ENCODE measurements at places on chromosomes 2 and 18.

DNA sequence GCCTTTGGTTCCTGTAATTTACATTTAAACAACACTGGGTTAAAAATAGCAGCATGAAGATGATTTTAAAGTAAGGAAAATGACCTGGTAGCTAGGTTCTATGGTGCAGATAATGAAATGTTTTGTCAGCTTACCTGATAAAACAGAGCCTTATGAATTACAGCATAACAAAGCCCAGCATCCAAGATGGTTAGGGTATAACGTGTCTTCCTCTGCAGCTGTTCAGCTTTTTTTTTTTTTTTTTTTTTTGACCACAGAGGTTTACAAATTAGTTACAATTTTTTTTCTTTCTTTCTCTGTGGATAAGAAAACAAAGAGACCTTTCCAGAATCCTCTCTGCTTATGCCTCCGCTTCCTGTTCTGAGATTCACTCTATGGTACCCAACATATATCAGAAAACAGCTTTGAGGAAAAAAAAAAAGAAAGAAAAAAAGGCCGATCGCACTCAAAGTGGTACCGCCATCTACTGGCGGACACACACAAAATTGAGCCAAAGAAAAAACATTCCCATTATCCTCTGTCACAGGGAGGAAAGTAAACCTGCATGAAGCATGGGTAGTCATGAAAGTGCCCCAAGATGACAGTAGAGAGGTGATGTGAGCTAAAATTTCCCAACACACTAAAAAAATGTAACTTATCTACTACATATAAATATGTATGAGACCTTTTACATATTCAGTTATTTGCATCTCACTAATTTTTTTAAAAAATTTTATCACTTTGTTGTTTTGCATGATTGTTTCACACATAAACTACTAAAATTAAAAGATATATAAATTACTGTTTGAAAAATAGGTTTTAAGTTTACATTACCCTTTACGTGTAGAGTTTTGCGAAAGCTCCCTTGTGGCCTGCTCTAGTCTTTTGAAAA, at the start of gene SCN3A:
SCN3A (minus strand) TSS at position 362 of the 871 bp plus-strand sequence. CDS start 27,656 bp downstream, outside the sequence.
- no peak for DNase-seq

DNA sequence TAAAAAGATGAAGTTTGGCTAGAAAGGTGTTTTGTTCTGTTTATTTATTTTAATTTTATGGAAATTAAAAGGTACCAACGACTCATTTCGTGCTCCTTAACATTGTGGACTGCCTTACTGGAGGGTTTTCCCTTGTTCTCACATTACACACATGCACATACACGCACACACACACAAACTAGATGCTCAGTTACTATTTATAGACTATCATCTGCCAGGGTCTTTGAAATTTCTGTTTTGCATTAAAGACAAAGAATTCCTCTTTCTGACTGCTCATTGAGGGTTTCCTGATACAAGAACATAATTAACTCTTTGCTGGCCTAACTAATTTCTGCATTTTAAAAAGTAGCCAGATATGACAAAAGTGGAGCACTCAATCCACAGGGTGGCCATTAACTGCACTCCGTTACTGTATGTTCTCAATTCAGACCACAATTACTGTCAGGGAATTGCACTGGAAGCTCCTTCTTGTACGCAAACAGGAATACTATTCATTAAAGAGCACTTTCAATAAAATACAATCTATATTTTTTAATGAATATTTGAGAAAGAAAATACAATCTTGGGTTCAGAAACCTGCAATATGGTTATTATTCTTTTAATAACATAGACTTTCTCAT, 366.9 kb upstream of the GALNT5 start:
- no peak for DNase-seq

DNA sequence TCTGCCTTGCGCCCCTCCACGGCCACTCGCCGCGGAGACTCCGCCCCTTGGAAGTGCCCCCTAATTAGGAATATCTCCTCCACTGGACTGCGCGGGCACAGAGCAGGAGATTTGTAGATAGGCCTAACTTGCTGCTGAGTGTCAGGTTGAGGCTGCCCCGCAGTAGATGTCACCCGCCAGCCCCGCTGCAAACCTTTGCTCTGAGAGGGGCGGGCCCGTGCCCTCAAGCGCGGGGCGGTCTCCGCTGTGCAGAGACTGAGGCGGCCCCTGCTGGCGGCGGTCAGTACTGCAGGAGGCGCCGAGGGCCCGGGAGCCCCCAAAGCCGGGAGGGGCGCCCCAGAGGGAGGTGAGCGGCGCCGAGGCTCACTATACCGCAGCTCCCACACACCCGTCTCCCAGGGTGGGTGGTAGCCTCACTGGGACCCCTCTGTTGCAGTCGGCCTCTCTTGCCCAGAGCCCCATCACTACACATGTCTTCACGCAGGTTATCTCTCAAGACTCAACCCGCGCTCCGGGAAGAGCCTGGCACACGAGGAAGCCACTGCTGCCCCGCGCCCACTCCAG, 2.9 kb upstream of the NEURL3 start:
- DNase-seq = peak; percentile 70

DNA sequence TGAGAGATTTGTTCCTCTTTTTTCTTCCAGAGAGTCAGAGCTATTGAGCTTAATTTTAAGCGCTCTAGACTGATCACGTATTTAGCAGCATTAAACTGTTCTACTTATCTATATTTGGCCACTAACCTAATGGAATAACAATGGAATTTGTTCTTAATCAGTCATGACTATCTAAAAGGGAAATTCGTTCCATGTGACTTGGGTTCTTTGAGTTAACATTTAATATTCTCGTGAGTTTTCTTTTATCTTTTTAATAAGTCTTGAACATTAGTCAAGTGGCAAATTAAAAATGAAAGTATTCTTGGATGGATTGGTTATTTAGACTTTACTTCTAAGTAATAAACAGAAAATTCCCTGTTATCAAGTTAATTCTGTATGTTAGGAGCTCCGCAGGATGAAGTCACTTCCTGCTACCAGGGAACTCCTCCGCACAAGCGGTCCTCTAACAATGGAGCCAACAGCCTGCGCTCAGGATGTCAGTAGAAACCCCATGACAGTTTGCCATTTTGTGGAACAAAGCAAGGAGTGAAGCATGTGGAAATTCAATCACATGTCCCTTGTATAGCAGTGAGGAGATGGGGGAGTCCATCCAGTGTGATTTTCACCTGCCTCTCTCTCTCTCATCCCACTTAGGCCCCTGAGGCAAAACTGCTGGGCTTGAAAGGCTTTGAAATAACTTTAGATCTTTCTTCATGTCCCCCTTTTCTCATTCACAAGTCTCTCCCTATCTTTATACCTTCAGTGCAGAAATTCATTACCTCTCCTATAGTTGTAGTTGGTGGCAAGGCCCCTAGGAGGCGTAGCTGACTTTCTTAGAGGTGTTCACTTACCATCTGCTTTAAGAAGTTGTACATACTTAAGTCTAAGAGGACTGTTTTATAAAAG, 138.1 kb downstream of the WDR7 start:
- DNase-seq = no peak

GRCh38 chr2:20501974-20502373, 55.1 kb downstream of the RHOB start:
- DNase-seq = no peak

GRCh38 chr2:83115606-83116005, 1343.5 kb downstream of the SUCLG1 start:
- DNase-seq = no peak

GRCh38 chr2:218125095-218125494, 733 bp upstream of the CXCR2 start:
- DNase-seq = no peak

- no peak for DNase-seq
These were observed 78.6 kb upstream of the RGPD4 start for GRCh38 chr2:107747964-107748583.

- no peak for DNase-seq
These were observed 70.4 kb upstream of the CDH19 start for GRCh38 chr18:66674286-66674685.

DNA sequence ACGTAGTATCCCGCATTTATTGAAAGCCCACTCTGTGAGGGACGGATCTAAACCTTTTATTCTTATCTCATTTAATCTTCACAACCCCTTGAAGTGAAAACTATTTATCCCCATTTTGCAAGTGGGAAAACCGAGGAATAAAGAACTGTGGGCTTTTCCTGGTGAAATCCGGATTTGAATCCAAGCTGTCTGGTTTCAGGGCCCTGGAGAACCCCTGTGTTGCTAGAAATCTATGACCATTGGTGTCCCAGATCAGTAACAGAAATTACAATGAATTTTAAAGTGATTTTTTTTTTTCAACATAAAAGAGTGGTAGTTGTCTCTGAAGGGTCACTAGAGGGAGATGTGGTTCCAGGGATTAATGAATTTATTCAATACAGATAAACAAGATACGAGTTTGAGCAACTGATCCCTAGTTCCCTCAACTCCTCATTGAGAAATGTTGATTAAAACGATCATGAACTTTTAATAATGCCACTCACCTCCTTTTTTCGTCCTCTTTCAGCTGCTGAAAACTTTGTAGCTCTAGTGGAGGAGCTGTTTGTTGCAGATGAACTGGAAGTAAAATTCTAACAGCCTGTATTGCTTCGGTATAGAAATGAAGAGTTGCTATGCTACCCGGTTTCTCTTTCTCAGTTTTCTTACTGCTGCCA, 940 bp downstream of the XRCC5 start:
- no peak for DNase-seq

DNA sequence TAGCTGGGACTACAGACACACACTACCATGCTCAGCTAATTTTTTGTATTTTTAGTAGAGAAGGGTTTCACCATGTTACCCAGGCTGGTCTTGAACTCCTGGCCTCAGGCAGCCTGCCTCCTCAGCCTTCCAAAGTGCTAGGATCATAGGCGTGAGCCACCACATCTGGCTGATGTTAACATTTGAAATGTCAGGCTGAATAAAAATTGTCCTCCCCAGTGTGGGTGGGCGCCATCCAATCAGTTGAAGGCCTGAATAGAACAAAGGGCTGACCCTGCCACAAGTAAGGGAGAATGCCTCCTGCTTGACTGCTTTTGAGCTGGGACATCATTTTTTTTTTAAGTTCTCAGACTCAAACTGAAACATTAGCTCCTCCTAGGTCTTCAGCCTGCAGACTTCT, 21.0 kb upstream of the RHOB start:
- DNase-seq = no peak

GRCh38 chr2:38214209-38214717, 138.3 kb upstream of the CYP1B1 start:
- no peak for DNase-seq
